ENCODE measurements at places on chromosomes 2 and 18.

GRCh38 chr2:147614471-147614870 lies 230.4 kb upstream of the ACVR2A start:
- no peak for DNase-seq

DNA sequence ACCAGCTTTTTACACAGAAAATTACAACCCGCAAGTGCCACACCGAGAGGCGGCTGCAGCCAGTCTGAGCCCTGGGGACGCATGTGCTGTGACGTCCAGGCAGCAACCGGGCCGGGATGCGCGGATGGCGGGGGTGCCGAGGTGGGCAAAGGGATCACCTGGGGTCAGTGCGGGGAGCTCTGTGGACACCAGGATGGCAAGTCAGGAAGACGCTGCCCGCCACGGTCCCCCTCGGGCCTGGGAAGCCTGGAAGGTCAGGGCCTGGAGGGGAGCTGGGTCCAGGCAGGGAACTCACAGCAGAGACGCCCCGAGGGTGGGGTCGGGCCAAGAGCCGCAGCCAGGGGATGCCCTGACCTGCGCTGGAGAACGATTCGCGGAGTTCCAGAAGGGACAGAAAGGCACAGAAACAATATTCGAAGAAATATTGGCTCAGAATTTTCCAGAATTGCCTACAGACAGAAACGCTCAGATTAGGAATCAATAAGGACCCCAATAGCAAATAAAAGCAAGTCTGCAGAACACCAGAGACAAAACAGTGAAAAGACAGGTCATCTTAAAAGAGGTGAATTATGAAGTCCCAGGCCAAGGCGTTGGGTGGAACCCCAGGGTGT lies 11.7 kb upstream of the KIF1A start:
- no peak for DNase-seq

DNA sequence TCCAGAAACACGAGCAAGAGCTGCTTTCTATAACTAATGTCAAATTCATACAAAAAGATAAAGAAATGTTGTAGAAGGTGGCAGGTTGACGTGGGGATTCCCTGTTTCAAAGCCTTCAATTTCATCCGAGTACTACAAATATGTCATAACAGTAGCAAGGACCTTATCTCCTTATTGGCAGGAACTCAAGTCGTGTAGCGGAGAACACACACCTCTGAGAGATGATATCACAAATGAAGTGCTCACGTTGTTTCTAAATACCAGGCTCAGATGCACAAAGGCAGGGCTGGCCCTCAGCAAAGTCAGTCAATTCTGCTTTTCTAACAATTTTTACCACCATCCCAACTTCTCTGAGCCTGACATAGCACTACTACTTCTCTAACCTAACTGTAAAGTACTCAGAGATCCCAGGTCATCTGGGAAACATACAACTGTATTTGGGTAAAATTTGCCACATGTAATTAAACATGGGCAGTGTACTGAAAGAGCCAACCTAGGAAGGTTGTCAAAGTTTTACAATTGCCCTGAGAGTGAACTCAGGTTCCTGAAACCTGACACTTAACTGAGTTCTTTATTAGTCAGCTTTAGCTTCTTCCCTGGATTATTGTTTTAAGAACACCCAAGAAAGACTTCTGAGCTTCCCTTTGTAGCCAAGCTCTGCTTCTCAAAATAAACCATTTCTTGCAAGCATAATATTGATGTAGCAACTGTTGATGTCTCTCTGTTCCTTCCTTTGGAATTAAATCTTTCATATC lies 813.7 kb upstream of the ACVR2A start:
- no peak for DNase-seq

DNA sequence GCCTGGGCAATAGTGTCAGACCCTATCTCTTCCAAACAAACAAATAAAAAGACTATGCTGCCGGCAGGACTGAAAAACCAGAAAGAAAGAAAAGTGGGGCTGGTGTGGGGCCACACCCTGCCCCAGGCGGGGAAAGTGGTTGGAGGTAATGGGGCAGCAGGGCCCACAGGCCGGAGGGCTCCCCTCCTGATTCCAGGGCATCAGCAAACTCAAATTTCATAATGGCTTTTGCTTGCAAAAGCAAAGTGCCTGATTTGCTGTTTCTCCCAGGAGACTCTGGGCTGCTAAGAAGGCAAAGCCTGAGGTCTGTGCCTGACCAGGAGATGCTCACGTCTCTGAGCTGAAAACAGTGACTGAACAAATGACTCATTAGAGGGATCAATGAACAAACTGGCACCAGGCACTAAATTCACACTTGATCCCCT lies 121.9 kb downstream of the HDAC4 start:
- DNase-seq = no peak

DNA sequence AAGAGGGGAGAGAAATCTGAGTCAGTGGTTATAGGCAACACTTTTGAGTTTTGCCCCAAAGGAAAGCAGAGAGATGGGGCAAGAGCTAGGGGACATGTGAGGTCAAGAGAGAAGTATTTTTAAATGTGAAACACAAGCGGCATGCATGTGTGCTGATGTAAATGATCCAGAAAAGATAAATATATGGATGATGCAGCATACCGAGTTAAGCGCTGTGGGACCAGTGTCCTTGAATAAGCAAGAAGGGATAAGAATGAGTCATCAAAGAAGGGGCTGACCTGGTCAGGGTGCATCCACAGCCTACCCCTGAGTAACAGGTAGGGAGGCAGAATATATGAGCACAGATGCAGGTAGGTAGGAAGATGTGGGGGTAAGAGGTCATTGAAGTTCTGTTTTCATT lies 180.9 kb downstream of the TRABD2A start:
- no peak for DNase-seq

- DNase-seq = no peak
Observed at GRCh38 chr18:57048859-57049258, 98.0 kb upstream of the BOD1L2 start.

DNA sequence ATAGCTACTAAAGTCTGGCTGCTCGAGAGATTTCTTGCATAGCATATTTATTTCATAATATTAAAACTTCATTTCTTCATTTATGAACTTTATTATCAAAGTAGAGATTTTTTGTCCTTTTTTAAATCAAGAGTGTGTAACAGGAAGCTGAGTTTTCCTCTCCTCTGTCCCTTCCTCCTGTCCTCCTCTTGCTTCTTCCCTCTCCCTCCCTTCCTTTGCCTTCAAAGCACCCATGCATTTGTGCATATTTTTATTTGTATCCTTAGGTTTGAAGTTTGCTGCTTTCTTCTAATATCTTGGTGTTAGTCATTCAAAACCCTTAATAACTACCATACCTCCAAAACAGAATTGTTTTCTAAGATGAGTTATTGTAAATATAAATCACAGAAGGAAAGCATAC lies 174.6 kb downstream of the SNTG2 start:
- no peak for DNase-seq

DNA sequence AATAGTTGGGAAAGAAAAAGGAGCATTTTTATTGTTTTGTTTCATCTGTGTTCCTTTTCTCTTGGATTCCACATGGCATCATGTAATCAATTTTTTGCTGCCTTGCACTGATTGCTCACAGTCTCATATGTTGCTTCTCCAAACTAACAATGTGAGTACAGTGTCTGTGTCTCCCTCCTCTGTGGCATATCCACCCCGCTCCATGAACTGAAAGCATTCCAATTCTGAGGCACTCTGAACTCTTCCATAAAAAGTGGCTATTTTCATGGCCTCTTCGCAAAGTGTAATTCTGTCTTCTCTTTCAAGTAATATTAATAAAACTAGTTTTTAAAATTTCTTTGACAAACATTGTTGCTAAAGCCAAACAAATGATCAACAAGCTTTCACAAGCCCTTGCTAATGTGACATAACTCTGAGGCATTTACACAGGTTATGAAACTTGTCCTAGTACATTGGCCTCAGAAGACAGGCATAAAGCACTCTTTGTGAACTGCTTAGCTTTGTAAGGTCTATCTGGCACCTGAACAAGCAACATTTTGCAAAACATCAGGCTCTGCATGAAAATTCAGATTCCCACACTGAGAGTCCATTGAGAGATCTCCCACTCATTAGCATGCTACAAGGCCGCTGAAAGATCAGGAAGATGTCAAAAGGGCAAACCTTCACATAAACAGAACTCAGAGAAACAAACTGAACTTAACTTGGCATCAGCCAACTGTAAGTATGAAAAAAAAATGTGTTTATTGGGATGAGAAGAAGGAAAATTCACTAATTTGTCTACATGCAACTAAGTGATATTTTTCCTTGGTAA lies 33.0 kb downstream of the GPR75 start:
- DNase-seq = no peak

DNA sequence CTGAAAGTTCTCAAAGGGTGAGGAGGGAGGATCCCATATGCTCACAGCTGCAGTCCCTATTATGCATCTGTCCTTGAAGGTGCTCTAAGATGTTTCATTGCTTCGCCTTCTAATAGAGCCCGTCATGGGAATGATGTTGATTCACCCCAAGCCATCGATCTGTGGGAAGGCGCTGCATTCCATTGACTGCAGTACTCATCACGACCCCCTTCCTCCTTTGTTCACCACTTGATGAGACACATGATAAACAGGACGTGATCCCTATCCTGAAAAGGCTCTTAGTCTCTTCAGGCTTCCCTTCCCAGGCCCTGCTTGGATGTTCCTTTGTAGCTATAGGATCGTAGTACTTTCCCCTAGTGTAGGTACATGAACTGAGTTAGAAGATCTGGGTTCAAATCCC lies 181.8 kb downstream of the AGPS start:
- no peak for DNase-seq

- DNase-seq = no peak
Observed at GRCh38 chr18:65751155-65752085, 608 bp downstream of the CDH7 start.

DNA sequence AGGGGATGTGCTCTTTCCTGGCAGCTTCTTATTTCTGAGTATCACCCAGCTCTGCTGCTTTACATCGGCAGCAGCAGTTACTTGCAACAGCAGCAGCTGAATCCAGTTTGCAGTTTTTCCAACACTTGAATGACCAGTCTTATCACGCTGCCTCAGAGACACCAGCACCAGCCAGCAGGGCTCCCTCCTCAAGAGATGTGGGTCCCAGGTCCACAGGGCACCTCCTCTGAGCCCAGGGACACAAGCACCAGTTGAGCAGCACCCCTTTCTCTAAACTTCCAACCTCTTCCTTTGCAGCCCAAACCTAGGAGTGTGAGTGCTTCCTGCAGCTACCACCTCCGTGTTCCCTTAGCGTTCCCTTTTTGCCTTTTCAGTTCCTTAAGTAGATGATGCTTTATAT lies 50.4 kb upstream of the YPEL5 start:
- no peak for DNase-seq

DNA sequence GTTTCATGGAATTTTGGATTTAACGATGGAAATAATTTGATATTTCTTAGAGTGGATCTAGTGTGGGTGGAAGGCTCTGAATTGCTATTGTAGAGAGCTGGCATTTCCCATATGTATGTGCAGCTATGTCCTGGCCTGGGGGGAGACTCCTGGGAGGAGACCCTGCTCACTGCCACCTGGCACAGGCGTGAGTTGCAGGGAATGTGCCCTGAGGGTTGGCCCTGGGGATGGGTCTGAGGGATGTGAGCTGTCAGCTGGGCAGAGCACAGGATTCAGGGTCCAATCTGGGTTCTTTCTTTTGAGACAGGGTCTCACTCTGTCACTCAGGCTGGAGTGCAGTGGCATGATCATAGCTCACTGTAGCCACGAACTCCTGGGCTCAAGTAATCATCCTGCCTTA lies 120.2 kb downstream of the CLIP4 start:
- DNase-seq = no peak

- no peak for DNase-seq
Observed at GRCh38 chr2:150088538-150088937, 398.9 kb downstream of the RND3 start.

- DNase-seq = no peak
Observed at GRCh38 chr2:103235283-103235682, 473.5 kb downstream of the TMEM182 start.

DNA sequence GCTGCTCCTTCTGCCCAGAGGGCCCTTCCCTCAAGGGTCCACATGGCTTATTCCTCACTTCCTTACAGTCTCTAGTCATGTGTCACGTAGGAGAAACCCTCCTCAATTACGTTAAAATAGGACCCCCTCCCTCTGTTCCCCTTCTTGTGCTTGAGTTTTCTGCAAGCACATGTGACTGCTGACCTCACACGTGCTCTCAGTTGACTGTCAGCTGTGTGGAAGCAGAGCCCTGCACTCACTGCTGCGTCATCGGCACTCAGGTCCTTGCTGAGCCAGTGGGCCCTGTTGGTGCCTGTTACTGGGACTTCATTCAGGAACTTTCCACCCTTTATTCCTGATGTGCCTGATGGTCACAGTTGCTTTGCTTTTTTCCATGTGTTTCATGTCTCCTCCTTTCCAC lies 11.1 kb downstream of the ATG16L1 start:
- no peak for DNase-seq

DNA sequence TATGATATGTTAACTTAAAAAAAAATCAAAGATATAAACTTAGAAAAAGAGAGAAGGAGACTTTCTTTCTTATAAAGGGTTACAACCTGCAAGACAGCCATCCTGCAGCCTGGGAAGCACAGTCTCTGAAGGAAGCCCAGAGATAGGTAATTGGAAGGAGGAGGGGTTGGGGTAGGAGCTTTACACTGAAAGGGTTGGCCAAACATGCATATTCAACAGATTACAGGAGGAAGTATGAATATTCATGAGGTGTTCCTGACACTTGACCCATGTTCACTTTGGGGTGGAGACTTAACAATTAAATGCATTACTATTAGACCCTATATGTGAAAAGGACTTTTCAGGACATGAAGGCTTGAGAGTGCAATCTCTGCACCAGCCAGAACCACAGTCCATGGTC lies 71.7 kb upstream of the CDH2 start:
- DNase-seq = no peak

GRCh38 chr2:161586517-161587167 lies 37.6 kb upstream of the SLC4A10 start:
- no peak for DNase-seq

GRCh38 chr18:58625839-58626238 lies 3.1 kb downstream of the ALPK2 start:
- DNase-seq = no peak

All from activated CD4-positive, alpha-beta T cell treated with anti-CD3 and anti-CD28 coated beads, Interleukin-2, amount 10 ng/mL, durations not matched to agents 7 days and 5 days (primary cell).